ENCODE measurements at places on chromosomes 16 and 17.
A peak's percentile ranks its signal among the peaks of the same experiment; 100 is the strongest.

DNA sequence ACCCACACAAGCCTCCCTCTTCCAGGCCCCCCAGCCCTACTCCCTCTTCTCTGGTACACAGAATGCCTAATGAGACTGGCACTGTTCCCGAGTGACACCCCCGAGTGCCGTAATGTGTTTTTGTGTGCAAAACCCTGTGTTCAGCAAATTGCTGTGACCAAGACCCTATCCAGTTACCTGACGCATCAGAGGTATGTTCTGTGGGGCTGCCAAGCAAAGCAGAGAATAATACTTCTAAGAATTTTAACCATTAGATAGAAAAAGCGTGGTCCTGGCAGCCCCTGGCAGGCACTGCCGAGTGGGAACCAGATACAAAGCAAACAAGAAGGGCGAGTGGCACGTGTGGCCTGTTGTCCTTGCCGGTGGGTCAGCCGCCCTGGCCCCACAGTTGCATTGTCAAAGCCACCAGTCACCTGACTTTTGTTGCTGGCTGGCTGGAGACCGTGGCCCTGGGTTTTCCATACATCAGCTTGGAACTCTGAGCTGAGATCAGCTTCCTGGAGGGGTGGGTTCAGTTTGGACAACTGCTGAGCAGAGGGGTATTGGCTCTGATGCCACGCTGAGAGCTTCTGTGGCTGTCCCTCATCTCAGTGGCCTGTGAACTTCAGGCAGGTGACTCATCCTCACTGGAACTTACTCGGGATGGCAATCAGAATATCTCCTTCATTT lies 69.1 kb upstream of the BRD7 start:
- no peak for DNase-seq

DNA sequence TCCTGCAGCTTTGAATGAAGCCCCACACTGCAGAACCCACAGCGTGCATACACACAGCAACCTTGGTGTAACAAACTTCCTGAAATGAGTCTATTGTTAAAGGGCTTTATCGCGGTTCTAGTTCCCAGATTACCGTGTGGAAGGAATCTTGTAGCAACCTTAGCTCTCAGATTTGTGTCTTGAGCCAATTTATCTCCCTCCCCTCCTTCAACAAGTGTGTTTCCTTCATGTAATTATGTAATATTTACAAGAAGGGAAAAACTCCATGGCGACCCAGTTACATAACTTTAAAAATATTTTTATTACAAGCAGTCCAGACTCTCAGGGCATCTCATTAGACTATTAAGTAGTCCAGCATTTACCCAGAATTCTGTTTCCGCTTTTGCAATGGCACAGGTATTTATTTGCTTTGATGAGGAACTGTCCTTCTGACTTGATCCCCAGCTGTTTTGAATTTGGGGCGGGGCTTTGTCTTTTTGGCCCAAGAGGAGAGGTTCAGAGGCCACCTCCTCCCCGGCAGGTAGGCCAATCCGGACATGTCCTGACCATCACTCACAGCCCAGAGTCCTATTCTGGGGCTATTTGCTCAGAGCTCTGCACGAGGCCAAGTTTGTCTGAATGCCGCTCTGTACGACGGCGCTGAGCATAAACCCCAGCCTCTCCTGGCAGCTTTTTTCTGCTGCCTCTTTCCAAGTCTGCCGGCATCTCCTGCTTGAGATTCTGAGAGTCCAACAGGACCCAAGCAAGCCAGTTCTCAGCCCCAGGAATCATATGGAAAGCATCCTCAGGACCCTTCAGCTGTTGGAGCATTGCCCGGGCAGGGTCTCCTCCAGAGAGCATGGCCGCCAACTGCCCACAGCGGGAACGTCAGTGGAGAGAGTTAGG lies 35.6 kb downstream of the CLEC16A start:
- no peak for DNase-seq

GRCh38 chr17:19003543-19004420 lies 782 bp downstream of the FAM83G start:
- no peak for DNase-seq

GRCh38 chr16:50695017-50696000 lies 1.9 kb downstream of the NOD2 start:
- no peak for DNase-seq

DNA sequence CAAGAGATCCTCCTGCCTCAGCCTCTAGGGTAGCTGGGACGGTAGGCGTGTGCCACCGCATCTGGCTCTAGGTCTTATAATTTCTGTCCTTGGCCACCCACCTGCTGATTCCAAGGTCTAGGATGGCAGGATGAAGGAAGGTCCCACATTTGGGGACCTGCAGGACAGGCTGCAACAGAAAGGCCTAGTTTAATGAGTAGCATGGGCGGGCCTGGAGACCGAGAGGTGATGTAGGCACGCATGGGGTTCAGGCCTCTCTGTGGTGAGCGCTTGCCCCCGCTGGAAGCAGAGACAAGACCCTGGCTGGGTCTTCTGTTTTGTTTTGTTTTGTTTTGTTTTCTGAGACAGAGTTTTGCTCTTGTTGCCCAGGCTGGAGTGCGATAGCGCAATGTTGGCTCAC lies 33.7 kb downstream of the TMEM235 start:
- no peak for DNase-seq

DNA sequence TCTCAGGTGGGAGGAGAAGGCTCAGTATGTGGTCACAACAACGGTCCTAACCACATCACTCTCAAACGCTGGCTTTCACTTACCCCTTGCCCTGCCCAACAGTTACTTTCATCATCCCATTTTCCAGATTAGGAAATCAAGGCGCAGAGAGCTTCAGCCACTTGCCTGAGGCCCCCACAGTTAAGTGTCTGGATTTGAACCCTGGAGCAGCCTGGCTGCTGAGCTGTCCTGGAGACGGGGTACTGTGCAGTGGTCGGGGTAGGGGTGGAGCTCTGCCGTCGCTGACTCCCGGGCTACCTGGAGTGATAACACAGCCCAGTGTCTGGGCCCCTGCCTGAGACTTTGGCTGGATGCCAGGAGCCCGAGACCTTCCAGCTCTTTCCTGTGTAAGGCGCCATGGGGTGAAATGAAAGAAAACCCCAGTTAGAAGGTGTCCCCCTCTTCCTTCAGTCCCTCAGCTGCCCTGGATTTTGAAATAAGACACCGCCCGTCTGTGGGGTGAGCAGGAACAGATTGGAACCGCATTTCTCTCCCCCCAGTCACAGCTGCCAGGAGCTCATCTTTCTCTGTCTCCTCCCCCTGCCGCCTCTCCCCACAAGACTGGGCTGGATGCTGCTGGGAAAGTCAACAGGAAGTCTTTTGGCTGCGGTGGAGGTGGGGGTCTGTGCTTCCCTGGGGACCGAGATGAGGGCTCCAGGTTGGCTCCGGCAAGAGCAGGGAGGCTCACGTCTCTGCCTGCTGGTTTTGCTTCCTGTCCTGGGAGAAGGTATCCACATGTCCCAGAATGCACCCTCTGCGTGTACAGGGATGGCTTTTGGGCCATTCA lies 280.2 kb downstream of the SEC14L1 start:
- peak; percentile 93 for DNase-seq

- DNase-seq: no peak
These were observed 10.1 kb downstream of the GAS2L2 start for GRCh38 chr17:35742896-35743477.

GRCh38 chr17:60039114-60039846 lies 39.4 kb downstream of the HEATR6 start:
- DNase-seq: no peak

DNA sequence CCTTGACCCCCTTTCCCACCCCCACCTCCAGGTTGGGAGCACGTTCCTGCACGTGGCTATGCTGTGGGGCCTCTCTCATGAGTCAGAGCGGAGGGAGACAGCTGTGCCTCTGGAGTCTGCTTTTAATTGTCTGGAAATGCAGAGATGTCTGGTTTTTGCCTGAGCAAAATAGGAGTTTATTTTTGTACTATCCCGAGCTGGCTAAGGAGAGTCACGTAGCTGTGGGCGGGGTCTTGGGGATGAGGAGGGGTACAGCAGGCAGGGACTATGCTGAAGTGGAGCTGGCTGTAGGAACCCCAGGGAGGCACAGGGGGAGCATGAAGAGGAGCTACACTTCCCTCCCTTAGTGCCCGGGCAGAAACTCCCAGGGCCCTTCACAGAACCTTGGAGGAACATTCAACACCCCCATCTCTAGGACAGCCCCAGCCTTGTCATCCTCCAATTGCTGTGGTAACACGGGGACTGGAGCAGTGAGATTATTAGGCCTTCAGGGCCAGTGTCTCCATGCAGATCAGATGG lies 44.7 kb upstream of the LGALS9 start:
- DNase-seq: no peak

DNA sequence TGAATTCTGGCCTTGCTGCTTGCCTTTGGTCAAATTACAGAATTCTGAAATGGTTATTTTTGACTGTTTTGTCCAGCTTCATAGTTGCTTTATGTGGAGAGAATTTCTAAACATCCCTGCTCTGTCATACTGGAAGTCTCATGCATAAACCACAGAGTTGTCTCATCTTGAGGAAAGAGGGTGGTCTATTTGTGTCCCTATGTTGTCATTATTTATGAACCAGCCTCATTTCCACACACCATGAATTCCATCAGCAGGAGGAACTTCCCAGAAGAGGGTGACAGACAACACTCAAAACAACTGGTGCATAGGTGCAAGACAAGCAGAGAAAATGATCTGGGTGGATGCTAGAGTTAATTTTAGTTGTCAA lies 525.8 kb upstream of the GOT2 start:
- DNase-seq: no peak

- DNase-seq: no peak
These were observed 128.1 kb upstream of the CCL2 start for GRCh38 chr17:34126965-34127364.

GRCh38 chr16:11482946-11483748 lies 103.6 kb downstream of the LITAF start:
- DNase-seq: no peak

DNA sequence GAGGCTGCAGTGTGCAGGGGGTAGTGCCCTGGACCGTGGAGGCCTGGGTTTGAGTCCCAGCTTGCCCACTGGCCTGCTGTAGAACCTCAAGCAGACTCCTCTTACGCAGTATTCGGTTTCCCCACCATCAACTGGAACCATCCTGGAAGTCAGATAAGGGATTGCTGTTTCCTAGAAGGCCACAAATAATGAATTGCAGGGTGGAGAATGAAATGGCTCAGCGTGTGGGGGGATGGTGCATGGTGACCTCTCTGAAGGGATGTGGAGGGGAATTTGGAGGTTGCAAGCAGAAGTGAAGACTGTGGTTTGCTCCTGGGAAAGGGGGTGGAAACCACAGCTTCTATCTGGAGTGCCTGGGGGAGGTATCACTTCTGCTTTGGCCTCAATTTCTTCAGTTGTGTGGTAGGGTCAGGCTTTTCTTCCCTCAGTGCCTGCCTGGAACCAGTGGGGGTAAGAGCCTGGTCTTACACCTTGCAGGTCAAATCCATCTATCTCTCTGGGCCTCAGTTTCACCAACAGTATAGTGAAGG lies 1.7 kb downstream of the ADGRG5 start:
- no peak for DNase-seq

GRCh38 chr17:30278032-30278431 lies 13.7 kb downstream of the BLMH start:
- DNase-seq: peak; percentile 10

- peak; percentile 42 for DNase-seq
These were observed 1.7 kb downstream of the HS3ST3B1 start for GRCh38 chr17:14302431-14303099.

- DNase-seq: no peak
These were observed 20.2 kb upstream of the MAPT start for GRCh38 chr17:45874151-45874550.

DNA sequence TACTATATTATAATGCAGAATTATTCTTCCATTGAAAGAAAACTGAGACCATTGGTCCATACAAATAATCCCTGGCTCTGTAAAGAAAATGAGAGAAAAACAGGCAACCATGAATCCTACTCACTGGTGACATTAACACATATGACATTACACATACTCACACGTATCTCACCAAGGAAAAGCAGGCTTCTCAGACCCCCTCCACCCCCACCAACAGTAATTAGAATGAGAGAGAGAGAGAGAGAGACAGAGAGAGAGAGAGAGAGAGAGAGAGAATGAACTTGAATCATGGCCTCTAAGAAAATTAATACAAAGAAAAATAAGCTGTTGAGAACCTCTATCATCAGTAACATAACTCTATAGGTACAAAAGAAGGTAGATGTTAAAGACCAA lies 132.0 kb downstream of the SNX11 start:
- no peak for DNase-seq

GRCh38 chr16:29156511-29156910 lies 171.7 kb downstream of the LAT start:
- no peak for DNase-seq

GRCh38 chr17:57875290-57876022 lies 25.6 kb upstream of the MRPS23 start:
- no peak for DNase-seq

- DNase-seq: no peak
These were observed 71.4 kb downstream of the BCAS3 start for GRCh38 chr17:60749050-60749449.

GRCh38 chr17:66985338-66986237 lies 21.1 kb downstream of the CACNG4 start:
- DNase-seq: no peak

DNA sequence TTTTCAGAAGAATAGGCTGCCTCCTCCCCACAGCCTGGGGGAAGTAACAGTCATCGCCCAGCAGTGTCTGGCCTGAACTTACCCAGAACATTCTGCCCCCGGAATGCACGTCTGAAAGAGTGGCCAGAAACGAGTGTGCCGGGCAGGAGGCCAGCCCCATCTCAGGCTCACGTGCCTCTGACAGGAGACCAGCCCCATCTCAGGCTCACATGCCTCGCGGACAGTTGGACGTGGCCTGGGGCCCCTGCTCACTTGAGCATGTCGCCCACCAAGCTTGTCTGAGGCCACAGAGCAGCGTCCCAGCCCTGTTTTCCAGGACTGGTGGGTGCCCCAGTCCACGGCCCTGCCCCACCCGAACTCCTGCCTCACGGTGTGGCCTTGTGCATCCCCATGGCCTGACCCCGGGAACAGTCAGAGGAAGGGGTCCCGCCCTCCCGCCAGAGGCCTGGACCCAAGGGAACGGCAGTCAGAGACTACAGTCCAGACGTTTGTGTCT lies 16.3 kb upstream of the CDH15 start:
- DNase-seq: no peak

- peak; percentile 41 for DNase-seq
These were observed 542 bp downstream of the CBX4 start for GRCh38 chr17:79838522-79839274.

DNA sequence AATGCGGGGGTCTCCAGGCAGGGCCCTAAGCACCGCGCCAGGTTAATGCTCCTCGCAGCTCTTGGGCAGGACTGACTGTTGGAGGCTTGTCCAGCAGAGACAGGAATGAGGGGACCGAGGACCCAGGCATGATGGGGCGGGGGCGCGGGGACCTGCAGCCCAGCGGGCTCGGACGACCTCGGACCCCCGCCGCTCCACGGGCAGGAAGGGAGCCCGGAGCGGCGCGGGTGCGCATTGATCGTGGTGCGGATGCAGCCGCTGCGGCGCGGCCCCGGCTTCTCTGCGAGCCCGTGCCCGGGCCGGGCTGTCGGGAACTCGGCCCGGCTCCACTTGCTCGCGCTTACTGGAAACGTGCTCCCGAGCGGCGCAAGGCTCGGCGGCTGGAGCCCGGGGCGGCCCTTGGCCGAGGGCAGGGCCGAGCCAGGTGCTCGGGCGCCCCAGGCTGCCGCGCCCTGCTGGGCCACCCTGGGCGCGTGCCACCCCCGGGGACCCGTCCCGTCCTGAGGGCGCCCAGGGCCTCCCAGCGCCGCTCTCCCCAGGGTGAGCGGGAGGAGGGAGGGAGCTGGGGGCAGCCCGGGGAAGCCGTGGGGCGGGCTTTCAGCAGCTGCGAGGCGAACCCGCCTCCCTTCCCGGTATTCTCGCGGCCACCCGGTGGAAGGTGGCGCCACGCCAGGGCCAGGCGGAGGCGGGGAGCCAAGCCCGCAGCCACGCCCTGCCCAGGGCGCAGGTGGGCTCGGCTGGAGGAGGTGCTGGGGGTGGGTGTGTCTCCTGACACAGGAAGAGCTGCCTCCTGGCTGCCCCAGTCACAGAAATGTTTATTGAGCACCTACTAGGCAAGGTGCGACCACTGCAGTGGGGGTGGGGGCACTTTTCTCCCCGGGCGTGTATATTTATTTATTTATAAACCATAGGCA lies 45.9 kb downstream of the SOCS3 start:
- DNase-seq: peak; percentile 94
